Osteocyte (in vitro differentiated cells): ENCODE measurements at places on chromosomes 5 and 9. TPM values are rescaled to one million over a fixed set of nuclear protein-coding genes. Genes with fewer than 3 reads are reported as not detected.

SPATA31A3 gene
- not detected in 2 replicates for total RNA-seq

GFI1B gene
- not detected in 2 replicates for total RNA-seq

KIAA1958 gene
- total RNA-seq = 4.9 and 6.1 TPM in 2 replicates

GRCh38 chr5:58327289-58327688 lies 132.6 kb downstream of the PLK2 start:
- no peak overlapping the region for H3K4me3 ChIP-seq
- H3K4me1 ChIP-seq = peaks cover 26% of the 10 kb centered on the region
- H3K27me3 ChIP-seq = no peaks in the 10 kb centered on the region
- DNase-seq = no peak

- H3K4me1 ChIP-seq = peaks cover 18% of the 10 kb centered on the region
- DNase-seq = no peak
- H3K36me3 ChIP-seq = no peaks in the 10 kb centered on the region
These were observed 32.7 kb upstream of the SPARC start for GRCh38 chr5:151719228-151720000.

DNA sequence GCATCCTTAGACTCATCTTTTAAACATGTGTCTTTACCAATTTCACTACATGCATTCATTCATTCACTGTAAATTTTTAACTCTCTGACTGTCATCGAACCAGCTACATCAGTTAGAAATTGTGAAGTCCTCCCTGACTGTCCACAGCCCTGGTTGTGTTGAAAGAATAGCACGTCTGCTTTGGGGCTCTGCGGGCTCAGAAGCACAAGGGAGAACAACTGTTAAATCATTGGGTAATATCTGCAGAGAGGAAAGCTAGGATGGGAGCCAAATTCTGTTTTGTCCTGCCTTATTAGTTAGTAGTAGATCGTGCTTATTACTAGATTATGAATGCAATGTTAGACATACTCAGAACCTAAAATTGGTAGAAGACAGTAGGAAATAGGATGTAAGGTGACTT lies 26.3 kb upstream of the FAM120AOS start:
- H3K4me1 ChIP-seq = peaks cover 46% of the 10 kb centered on the region
- no peak overlapping the region for H3K4me3 ChIP-seq
- H3K27me3 ChIP-seq = no peaks in the 10 kb centered on the region

- H3K36me3 ChIP-seq = no peaks in the 10 kb centered on the region
- no peaks in the 10 kb centered on the region for H3K4me1 ChIP-seq
- H3K27me3 ChIP-seq = no peaks in the 10 kb centered on the region
- no peak overlapping the region for H3K27ac ChIP-seq
These were observed 289.6 kb downstream of the FGF10 start for GRCh38 chr5:44099643-44100042.

- DNase-seq = no peak
- H3K4me1 ChIP-seq = peaks cover 6% of the 10 kb centered on the region
- peaks cover 5% of the 10 kb centered on the region for H3K36me3 ChIP-seq
- H3K27me3 ChIP-seq = no peaks in the 10 kb centered on the region
These were observed 308.6 kb downstream of the ADAMTS6 start for GRCh38 chr5:65173130-65173525.

- H3K4me1 ChIP-seq = no peaks in the 10 kb centered on the region
- H3K27me3 ChIP-seq = peaks cover 11% of the 10 kb centered on the region
- DNase-seq = no peak
- no peak overlapping the region for H3K4me3 ChIP-seq
- H3K36me3 ChIP-seq = no peaks in the 10 kb centered on the region
These were observed 140.8 kb downstream of the CAMK4 start for GRCh38 chr5:111364992-111365391.

GRCh38 chr5:16477541-16477940 lies 11.9 kb upstream of the ZNF622 start:
- no peak overlapping the region for H3K4me3 ChIP-seq
- peaks cover 14% of the 10 kb centered on the region for H3K27me3 ChIP-seq

DNA sequence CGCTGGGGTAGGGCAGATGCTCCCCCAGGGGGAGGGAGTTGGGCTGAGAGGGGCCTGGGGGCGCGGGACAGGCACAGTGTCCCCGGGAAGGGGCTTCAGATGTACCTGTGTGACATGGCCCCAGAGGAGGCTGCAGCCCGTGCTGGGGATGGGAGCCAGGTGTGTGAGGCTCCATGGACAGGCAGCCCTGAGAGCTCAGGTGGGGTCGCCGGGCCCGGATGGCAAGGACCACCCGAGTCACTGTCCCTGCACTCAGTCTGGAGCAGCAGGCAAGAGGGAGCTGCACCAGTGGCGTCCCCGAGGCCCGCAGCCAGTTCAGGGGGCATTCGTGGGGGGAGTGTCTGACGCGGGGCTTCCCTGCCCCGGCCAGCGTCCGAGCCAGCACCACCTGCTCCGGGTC lies 18.9 kb downstream of the CCDC187 start:
- peaks cover 2% of the 10 kb centered on the region for H3K36me3 ChIP-seq
- no peak overlapping the region for H3K4me3 ChIP-seq
- no peak overlapping the region for H3K27ac ChIP-seq
